ENCODE measurements at places on chromosomes 6 and 20. TPM values are rescaled to one million over a fixed set of nuclear protein-coding genes. Genes with fewer than 3 reads are reported as not detected.

Gene RBBP8NL
- total RNA-seq, result 4.9 TPM

Gene TP53TG5
- total RNA-seq, result not detected

Gene ZFP57
- 0.57 TPM for total RNA-seq

Gene SNAP25
- 10.0 TPM for total RNA-seq

Gene NKAIN4
- not detected for total RNA-seq

Gene OXT
- total RNA-seq, result not detected

Gene FAM209B
- total RNA-seq, result not detected

Gene GABRR1
- total RNA-seq, result 0.97 TPM

Gene ULBP1
- 2.8 TPM for total RNA-seq

Gene TGM2
- total RNA-seq, result 39.6 TPM

Gene OOEP
- total RNA-seq, result 5.8 TPM

Gene RNF39
- total RNA-seq, result 9.0 TPM

Gene HLA-DOB
- 0.41 TPM for total RNA-seq

Gene MUC21
- total RNA-seq, result 0.28 TPM

Gene TULP1
- total RNA-seq, result not detected

Gene NCOA7
- total RNA-seq, result 15.5 TPM

Gene SCUBE3
- 2.0 TPM for total RNA-seq

Gene BPIFB4
- not detected for total RNA-seq

Gene CRIP3
- total RNA-seq, result 7.3 TPM

Gene APCDD1L
- total RNA-seq, result 0.46 TPM

Gene SLC17A2
- not detected for total RNA-seq

Gene EEF1A2
- total RNA-seq, result 13.4 TPM

Gene USP49
- total RNA-seq, result 1.7 TPM

Gene TMEM242
- 8.5 TPM for total RNA-seq

Gene GNRH2
- not detected for total RNA-seq

Gene L3MBTL1
- 10.2 TPM for total RNA-seq

Gene PKIB
- total RNA-seq, result 2.6 TPM

Gene ZC3H12D
- total RNA-seq, result 1.5 TPM

Gene ZNF165
- total RNA-seq, result 1.8 TPM

Gene FAXC
- 6.5 TPM for total RNA-seq

Gene CLPSL2
- total RNA-seq, result not detected

Gene RSPO3
- 4.8 TPM for total RNA-seq

Gene DACT2
- total RNA-seq, result 22.1 TPM

Gene ZNF334
- total RNA-seq, result 23.3 TPM

Gene BMP5
- total RNA-seq, result 0.80 TPM

Gene SYCP2L
- total RNA-seq, result 3.7 TPM

Gene MLN
- not detected for total RNA-seq

Gene HLA-DQB1
- 3.0 TPM for total RNA-seq

Gene TAGAP
- total RNA-seq, result 2.6 TPM

Gene ADGB
- total RNA-seq, result not detected

Gene IPCEF1
- total RNA-seq, result 6.1 TPM

Gene LHFPL5
- not detected for total RNA-seq

Gene CYP21A2
- total RNA-seq, result 2.7 TPM

Gene SAMD3
- total RNA-seq, result not detected

Gene METTL24
- 3.0 TPM for total RNA-seq

Gene ANKRD66
- not detected for total RNA-seq

Gene PTCHD4
- 1.0 TPM for total RNA-seq

Gene SEL1L2
- not detected for total RNA-seq

Gene CLIC5
- 4.5 TPM for total RNA-seq

All from prostate gland (tissue), 2 donors.